ENCODE measurements at places on chromosomes 7 and 10. TPM values are rescaled to one million over a fixed set of nuclear protein-coding genes. Genes with fewer than 3 reads are reported as not detected.
A peak's percentile ranks its signal among the peaks of the same experiment; 100 is the strongest.

The CPN1 gene
- not detected for total RNA-seq

The SMC3 gene
- total RNA-seq, result 46.8 TPM

The GIMAP7 gene
- total RNA-seq, result 50.7 TPM

The VSTM4 gene
- 0.05 TPM for total RNA-seq

The BTBD16 gene
- total RNA-seq, result not detected

The CNTNAP2 gene
- total RNA-seq, result not detected

The CCDC146 gene
- 10.5 TPM for total RNA-seq

The MYO3A gene
- total RNA-seq, result not detected

The MAT1A gene
- total RNA-seq, result not detected

The CLDN12 gene
- total RNA-seq, result 1.4 TPM

The ANXA7 gene
- 79.6 TPM for total RNA-seq

GRCh38 chr7:68321076-68321639, 1277.1 kb upstream of the AUTS2 start:
- no peak overlapping the region for H3K4me3 ChIP-seq
- no peak for DNase-seq
- no peaks in the 10 kb centered on the region for H3K4me1 ChIP-seq

DNA sequence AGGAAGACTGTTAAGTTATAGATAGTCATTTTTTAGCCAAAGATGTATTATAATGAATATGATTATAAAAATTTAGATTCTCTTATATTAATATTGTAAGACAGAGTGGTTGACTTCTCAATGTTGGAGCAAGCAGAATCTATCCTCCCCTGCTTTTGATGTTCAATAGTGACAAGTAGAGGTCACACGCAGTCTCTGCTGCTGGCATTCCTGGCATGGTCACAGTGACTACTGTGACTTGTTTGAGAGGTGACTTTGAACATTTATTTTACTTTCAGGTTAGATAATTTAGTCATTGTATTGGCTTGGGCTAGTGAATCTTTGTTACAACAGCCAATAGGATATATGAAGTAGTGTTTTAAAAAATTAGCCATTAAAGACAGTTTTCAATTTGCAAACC, 13.7 kb upstream of the CD36 start:
- no peak overlapping the region for H3K27ac ChIP-seq
- H3K4me1 ChIP-seq, result no peaks in the 10 kb centered on the region
- no peak for DNase-seq
- H3K36me3 ChIP-seq, result no peaks in the 10 kb centered on the region

DNA sequence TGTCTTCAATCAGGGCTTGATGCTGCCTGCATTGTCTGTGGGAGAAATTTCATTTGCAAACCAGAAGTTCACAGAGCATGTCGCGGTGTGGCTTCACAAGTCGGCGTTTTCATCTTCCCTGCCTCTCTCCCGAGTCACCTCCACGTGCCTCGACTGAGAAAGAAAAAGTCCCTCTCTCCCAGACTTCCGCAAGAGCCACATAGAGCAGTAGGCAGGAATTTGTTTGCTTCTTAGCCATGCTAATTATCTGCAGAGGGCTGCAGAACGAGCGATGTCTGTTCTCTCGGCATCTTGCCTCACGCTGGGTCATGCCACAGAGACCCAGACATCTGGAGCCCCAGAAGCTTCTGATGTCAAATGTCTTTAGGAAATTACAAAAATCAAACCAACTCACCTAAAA, 272.2 kb downstream of the TCF7L2 start:
- H3K27ac ChIP-seq, result no peak overlapping the region
- peaks cover 8% of the 10 kb centered on the region for H3K4me1 ChIP-seq
- H3K4me3 ChIP-seq, result peak overlapping the region; percentile 25
- H3K36me3 ChIP-seq, result no peaks in the 10 kb centered on the region
- no peak for DNase-seq
- H3K27me3 ChIP-seq, result peaks cover 13% of the 10 kb centered on the region

GRCh38 chr7:74023092-74023536, 4.9 kb upstream of the ELN start:
- H3K36me3 ChIP-seq, result no peaks in the 10 kb centered on the region
- H3K4me3 ChIP-seq, result no peak overlapping the region
- H3K4me1 ChIP-seq, result peaks cover 8% of the 10 kb centered on the region

DNA sequence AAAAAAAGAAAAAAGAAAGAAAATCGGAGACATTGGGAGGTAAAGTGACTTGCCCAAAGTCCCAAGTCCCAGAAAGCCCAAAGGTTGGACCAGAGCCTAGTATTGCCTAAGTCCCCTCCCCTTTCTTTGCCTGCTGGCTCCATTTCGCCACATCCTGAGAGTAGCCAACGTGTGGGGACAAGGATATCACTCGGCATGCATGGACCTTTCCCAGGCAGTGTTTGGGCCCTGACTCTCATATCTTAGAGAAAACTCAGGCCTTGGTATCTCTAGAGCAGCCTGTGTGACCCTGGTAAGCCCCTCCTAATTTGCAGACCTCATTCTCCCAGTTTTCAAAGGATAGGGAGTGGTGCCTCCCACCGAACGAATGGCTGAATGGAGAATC, 294.2 kb upstream of the ZMIZ1 start:
- H3K4me3 ChIP-seq, result no peak overlapping the region
- DNase-seq, result no peak
- no peaks in the 10 kb centered on the region for H3K4me1 ChIP-seq
- no peak overlapping the region for H3K27ac ChIP-seq

- H3K27me3 ChIP-seq, result no peaks in the 10 kb centered on the region
- no peaks in the 10 kb centered on the region for H3K36me3 ChIP-seq
- no peaks in the 10 kb centered on the region for H3K4me1 ChIP-seq
- no peak overlapping the region for H3K4me3 ChIP-seq
- H3K27ac ChIP-seq, result no peak overlapping the region
These were observed 7.2 kb upstream of the MBL2 start for GRCh38 chr10:52779541-52780390.

DNA sequence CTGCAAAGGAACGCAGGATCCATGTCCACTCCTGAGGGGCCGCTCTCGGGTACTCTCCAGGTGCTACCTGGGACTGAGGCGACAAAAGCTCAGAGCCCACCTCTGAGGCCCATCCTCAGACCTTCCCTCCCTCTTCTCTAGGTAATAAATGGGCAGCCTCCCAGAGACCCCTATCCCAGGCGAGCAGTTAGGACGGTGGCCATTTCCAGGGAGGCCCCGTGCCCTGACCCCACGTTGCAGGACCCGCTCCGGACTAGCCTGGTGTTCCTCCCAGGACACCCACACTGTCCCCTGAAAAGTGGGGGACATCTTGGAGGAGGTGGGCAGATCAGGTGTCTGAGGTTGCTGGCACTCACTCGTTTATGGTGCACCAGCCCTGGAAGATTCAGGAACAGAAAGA, 44.3 kb downstream of the PRKAG2 start:
- H3K4me1 ChIP-seq, result peaks cover 20% of the 10 kb centered on the region
- H3K36me3 ChIP-seq, result no peaks in the 10 kb centered on the region
- no peak for DNase-seq
- H3K27ac ChIP-seq, result no peak overlapping the region

- peaks cover 59% of the 10 kb centered on the region for H3K36me3 ChIP-seq
- H3K27ac ChIP-seq, result no peak overlapping the region
- peaks cover 5% of the 10 kb centered on the region for H3K4me1 ChIP-seq
- no peak for DNase-seq
These were observed 112.2 kb downstream of the CYTH3 start for GRCh38 chr7:6160191-6160623.

- no peak overlapping the region for H3K27ac ChIP-seq
- no peaks in the 10 kb centered on the region for H3K36me3 ChIP-seq
- no peak for DNase-seq
These were observed 423.7 kb downstream of the DPP6 start for GRCh38 chr7:154475864-154476263.

DNA sequence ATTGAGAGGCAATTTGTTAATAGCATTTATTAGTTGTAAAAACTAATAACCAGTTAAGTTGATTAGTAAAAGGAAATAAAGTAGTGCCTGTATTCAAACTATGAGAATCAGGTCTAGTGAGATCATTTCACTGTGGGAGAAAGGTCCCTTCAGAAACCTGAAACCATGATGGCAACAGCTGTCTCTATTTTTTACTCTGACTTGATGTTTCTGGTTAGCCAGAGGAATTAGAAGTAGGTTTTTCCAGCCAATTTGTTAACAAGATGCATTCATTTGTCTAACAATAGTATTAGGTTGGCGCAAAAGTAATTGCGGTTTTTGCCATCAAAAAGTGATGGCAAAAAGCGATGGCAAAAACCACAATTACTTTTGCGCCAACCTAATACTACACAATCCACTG, 272.2 kb upstream of the YAE1 start:
- H3K4me3 ChIP-seq, result no peak overlapping the region
- H3K27me3 ChIP-seq, result no peaks in the 10 kb centered on the region
- no peak overlapping the region for H3K27ac ChIP-seq
- no peaks in the 10 kb centered on the region for H3K36me3 ChIP-seq
- DNase-seq, result no peak

DNA sequence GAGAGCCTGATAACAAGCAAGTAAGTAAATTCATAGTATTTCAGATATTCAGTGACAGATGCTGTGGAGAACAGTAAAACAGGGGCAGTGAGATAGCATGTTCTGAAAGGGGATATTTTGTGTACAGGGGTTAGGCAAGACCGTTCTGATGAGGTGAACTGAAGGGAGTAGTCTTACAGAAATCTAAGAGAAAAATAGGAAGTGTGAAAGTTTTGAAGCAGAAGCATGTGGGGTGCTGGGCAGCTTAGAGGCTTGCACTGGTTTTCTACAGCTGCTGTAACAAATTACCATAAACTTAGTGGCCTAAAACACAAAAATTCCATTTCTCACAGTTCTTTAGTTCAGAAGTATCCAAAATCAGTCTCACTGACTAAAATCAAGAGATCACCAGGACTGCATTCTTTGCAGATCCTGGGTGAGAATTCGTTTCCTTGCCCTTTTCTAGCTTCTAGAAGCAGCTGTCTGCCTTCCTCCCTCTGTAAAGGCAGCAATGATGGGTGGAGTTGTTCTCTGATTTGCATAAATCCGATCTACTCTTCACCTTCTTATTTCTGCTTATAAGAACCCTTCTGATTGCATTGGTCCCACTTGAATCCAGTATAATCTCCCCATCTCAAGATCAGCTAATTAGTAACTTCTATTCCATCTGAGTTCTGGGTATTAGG, 7.5 kb upstream of the KLF14 start:
- no peaks in the 10 kb centered on the region for H3K4me1 ChIP-seq
- H3K27ac ChIP-seq, result no peak overlapping the region
- H3K4me3 ChIP-seq, result no peak overlapping the region
- H3K36me3 ChIP-seq, result no peaks in the 10 kb centered on the region

DNA sequence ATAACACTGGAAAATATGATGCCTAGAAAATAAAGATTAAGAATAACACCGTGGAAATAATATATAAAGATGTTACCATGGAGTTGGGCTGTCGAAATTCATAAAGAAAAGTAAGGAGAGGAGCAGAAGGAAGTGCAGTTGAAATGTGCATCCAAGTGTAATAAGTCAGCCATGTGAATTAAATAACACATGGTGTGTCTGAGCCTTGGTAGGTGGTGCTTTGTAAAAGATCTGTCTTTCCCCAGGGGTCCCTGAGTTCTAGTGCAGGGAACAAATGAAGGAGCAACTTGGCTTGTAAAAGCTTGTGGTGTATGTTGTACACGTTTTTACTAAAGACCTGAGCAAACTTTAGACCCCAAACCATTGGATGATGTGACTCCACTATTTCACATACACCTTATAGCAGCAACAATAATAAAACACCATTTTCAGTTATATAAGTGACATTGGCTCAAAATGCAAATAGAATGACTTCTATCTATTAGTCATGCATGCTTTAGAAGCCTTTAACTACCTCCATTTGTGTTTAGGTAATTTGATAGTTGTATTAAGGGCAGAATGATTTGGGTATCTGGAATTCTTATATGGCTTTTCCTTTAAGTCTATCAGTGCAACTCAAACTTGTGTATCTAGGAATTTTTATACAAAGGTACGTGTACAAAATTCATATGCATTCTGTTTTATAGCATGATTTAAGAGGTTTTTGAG, 11.3 kb downstream of the STARD3NL start:
- H3K27ac ChIP-seq, result no peak overlapping the region
- no peak overlapping the region for H3K4me3 ChIP-seq
- no peaks in the 10 kb centered on the region for H3K36me3 ChIP-seq
- DNase-seq, result no peak

- H3K36me3 ChIP-seq, result no peaks in the 10 kb centered on the region
- H3K4me1 ChIP-seq, result peaks cover 22% of the 10 kb centered on the region
- no peaks in the 10 kb centered on the region for H3K27me3 ChIP-seq
- DNase-seq, result peak; percentile 2
- peak overlapping the region; percentile 10 for H3K27ac ChIP-seq
These were observed 40.3 kb upstream of the GTF2I start for GRCh38 chr7:74617180-74617744.

- no peaks in the 10 kb centered on the region for H3K4me1 ChIP-seq
- H3K4me3 ChIP-seq, result no peak overlapping the region
- DNase-seq, result no peak
- no peaks in the 10 kb centered on the region for H3K36me3 ChIP-seq
- no peaks in the 10 kb centered on the region for H3K27me3 ChIP-seq
These were observed 13.9 kb downstream of the CHAT start for GRCh38 chr10:49627644-49628247.

DNA sequence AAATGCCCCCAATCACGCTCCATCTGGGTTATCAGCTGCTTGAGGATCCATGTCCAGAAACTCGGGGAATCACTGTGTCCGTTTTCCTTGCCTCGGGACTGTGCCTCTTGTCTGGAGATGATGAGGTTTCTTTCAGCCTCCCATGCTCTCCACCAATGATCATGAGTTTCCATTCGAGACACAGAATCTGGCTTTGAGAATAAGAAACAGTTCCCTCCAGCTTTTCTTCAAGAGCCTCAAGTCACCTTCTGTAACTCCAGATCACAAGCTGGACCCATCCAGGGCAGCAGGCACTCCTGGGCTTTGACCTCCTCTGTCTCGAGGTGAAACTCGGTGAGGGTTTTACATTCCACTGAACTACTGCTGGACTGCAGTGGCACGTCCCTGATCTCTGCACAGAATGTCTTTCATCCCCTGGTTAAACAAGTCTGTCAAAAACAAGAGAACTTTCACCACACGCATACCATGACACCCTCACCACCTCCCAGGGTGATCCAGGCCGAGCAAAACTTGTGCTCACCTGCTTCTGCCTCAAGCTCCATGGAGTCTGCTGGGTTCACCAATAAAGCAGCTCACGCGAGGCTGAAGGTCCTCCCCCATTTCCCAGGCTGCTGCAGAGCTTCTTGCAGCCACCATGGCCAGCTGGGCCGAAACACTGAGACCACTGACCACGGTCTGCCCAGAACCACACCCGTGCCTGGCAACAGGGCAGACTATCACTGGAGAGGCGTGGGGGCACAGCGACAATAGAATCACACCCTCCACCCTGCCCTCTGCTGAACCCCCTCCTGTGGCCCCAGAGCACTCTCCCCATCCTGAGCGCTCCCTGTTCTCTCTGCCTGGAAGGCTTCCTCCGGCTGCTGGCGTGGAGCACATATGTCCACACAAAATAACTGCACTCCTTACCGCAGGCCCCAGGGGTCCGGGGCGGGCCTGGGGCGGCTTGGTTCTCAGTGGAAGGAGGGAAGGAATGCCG, 25.1 kb downstream of the MAT1A start:
- H3K27ac ChIP-seq, result no peak overlapping the region
- DNase-seq, result no peak

- H3K36me3 ChIP-seq, result no peaks in the 10 kb centered on the region
- peak; percentile 28 for DNase-seq
- peak overlapping the region; percentile 97 for H3K4me3 ChIP-seq
These were observed 527 bp upstream of the HERPUD2 start for GRCh38 chr7:35695473-35695850.

GRCh38 chr10:28903063-28903462, 225.7 kb downstream of the BAMBI start:
- DNase-seq, result no peak
- H3K4me3 ChIP-seq, result no peak overlapping the region
- no peaks in the 10 kb centered on the region for H3K27me3 ChIP-seq
- H3K36me3 ChIP-seq, result no peaks in the 10 kb centered on the region

All from CD4-positive, alpha-beta T cell (primary cell).